ENCODE measurements at places on chromosomes 7 and 10. TPM values are rescaled to one million over a fixed set of nuclear protein-coding genes. Genes with fewer than 3 reads are reported as not detected.
A peak's percentile ranks its signal among the peaks of the same experiment; 100 is the strongest.

Gene SPDYE11
- not detected for total RNA-seq

Gene AKR1C8
- total RNA-seq, result not detected

Gene FFAR4
- 1.4 TPM for total RNA-seq

GRCh38 chr7:89012016-89012415 is 216.5 kb upstream of the TEX47 start:
- no peaks in the 10 kb centered on the region for H3K4me1 ChIP-seq
- H3K4me3 ChIP-seq, result no peak overlapping the region
- DNase-seq, result no peak
- no peaks in the 10 kb centered on the region for H3K36me3 ChIP-seq
- no peaks in the 10 kb centered on the region for H3K27me3 ChIP-seq

DNA sequence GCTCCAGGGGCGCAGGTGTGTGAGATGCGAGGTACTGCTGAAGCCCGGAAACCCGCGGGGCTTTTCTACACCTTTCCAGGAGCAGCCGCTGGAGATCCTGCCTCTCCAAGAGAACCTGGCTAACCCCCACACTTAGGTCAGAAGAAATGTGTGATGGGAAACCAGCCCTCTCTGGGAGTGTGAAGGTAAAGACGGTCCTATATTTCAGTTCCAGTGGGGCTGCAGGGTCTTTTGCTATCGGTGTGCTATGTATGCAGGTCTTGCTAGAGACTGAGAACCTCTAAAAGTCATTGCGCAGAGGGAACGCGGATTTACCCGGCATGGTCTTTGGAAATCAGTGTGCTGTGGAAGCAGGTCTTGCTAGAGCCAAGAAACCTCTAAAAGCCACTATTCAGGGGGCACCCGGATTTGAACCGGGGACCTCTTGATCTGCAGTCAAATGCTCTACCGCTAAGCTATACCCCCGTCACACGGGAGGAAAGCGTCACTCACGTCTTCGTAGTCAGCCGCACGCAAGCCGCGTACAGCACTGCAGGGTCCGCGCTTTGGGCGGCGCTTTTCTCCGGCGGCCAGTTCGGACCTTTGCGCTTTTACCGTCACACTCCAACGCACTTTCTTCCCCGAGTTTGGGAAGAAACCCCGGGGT is 46.0 kb downstream of the ZNF777 start:
- no peaks in the 10 kb centered on the region for H3K4me1 ChIP-seq
- H3K27ac ChIP-seq, result no peak overlapping the region
- no peaks in the 10 kb centered on the region for H3K27me3 ChIP-seq
- no peaks in the 10 kb centered on the region for H3K36me3 ChIP-seq

DNA sequence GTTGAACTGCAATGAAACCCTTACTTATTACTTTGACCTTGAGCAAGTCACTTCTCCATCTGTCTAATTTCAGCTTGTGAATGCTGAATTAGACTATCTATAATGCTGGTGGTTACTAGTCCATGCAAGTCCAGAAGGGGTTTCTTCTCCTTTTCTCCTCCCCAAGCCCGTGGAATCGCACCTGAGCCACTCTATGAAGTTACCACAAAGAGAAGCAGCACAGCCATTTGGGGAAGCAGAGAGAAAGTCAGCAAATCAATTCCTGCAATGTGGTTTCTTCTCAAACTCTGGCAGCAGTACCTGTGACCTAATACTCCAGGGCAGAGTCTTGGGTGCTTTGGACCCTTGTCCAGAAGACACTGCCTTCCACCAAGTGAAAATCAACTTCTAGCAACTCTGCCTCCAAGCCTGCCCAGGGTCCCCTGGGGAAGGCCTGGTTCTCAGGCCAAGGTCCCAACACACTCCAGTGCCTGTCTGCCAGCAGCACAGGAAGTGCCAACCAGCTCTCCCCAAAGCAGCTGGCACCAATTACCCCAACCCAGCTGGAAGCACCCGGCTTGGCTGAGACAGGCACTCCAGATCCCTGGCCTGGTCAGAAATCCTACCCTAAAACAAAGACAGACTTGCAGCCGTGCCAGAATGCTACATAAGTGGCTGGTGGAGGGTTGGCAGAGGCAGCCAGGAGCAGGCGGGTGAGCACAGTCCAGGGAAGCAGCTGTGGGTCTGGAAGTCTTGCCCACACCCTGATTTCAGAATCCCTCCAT is 200.3 kb downstream of the LSM5 start:
- H3K27ac ChIP-seq, result no peak overlapping the region
- DNase-seq, result peak; percentile 54
- no peaks in the 10 kb centered on the region for H3K4me1 ChIP-seq
- no peak overlapping the region for H3K4me3 ChIP-seq
- no peaks in the 10 kb centered on the region for H3K27me3 ChIP-seq
